ENCODE measurements at places on chromosomes 7 and 10.
A peak's percentile ranks its signal among the peaks of the same experiment; 100 is the strongest.

- DNase-seq: no peak
Measured at GRCh38 chr7:129213828-129214227, 11.0 kb upstream of the AHCYL2 start.

GRCh38 chr10:93420944-93421825, 60.9 kb downstream of the MYOF start:
- no peak for DNase-seq

DNA sequence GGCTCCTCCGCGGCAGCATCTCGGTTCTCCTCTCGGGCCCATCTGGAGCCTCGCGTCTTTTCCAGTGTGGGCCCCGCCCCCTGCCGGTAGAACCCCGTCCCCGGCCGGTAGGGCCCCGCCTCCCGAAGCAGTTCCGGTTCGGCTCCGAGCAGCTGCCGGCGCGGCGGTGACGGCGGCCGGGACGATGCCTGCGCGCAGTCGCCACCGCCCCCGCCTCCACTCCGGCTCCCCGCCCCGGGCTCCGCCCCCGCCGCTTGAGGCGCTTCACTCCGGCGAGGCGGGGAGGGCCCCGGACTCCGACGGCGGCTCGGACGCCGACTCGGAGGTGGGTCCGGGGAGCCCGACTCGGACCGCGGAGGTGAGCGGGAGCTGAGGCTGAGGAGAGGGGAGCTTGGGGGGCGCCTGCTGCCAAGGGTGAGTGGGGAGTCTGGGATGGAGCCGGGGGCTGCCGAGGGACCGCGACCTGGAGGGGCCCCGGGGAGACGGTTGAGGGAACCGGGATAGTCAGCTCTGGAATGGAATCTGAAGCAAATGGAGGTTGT, at the start of gene SAMD8:
SAMD8 (plus strand) TSS at position 292 of the 542 bp plus-strand sequence. CDS start 38,873 bp downstream, outside the sequence.
- DNase-seq: peak; percentile 95

- no peak for DNase-seq
Measured at GRCh38 chr7:93894966-93895640, 4.5 kb upstream of the TFPI2 start.

DNA sequence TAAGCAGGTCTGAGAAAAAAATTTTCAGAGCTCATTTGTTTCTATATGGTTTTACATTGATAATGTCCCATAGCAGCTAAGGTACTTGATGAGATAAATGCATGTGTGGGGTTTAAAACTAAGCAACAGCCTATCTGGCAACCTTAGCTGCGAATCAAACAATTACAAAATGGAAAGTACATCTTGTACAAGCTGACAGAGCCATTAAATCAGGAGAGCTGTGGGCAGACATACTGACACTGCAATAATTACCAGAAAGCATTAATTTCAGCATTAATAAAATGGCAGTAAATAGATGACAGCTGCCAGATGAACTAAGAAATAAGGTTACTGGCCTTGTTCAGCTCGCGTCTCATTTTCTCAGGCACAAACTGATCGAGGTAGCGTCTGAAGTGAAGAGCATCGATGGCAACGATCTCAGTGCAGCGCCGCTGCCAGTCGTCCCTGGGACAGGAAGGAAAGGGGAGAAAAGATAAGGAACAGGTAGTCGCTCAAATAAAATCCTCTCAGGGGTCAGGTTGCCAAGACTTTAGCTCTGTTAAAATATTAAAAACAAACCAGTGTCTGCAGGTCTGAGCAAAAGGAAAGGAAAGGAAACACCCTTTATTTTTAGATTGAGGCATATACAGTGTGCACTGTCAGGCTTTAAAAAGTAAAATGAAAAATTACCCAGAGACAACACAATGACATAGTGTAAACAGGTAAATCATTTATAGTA, 79.7 kb upstream of the OGDHL start:
- no peak for DNase-seq

GRCh38 chr7:82413237-82413636, 30.3 kb downstream of the CACNA2D1 start:
- DNase-seq: no peak

DNA sequence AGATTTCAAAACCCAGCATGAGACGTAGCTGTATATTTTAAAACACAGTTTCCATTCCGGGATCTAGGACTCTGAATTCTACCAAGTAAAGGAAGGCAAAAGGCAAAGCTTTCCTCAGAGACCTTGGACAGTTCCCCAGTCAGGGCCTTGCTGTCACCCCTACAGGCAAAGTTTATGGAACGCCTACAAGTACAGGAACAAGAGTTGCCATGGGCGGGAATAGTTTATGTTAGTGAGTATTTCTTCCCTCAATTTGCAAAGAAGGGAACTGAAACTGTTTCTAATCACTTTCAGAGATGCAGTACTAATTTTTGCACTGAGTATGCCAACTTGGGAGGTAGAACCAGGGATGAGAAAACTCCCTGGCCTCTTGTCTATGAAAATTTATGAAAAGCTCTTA, 68.2 kb upstream of the LRGUK start:
- no peak for DNase-seq

GRCh38 chr7:33773053-33773452, 132.3 kb upstream of the BMPER start:
- DNase-seq: no peak

- DNase-seq: no peak
Measured at GRCh38 chr10:30967650-30968410, 63.8 kb downstream of the ZNF438 start.

- no peak for DNase-seq
Measured at GRCh38 chr7:47938574-47939165, 9.6 kb downstream of the PKD1L1 start.

- DNase-seq: no peak
Measured at GRCh38 chr10:110458266-110458920, 39.3 kb upstream of the DUSP5 start.

DNA sequence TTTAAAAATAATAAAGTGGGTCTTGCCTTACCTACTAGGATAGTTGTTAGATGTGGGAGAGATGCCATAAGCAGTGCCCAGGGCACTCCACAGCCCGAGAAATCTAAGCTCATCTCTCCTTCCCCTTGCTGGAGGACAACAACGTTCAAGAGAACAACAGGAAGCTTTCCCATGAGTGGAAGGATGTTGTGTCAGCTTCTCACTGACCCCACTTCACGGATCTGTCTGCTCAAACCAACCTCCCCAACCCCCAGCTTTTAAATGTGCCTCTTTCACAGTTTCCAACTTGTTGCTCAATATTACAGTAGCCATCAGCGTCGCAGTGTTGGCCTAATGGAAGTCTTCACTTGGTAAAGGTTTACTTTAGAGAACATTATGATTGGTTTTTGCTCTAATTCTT, 72.1 kb downstream of the PTPRE start:
- no peak for DNase-seq

- DNase-seq: no peak
Measured at GRCh38 chr7:33700001-33700899, 205.1 kb upstream of the BMPER start.

DNA sequence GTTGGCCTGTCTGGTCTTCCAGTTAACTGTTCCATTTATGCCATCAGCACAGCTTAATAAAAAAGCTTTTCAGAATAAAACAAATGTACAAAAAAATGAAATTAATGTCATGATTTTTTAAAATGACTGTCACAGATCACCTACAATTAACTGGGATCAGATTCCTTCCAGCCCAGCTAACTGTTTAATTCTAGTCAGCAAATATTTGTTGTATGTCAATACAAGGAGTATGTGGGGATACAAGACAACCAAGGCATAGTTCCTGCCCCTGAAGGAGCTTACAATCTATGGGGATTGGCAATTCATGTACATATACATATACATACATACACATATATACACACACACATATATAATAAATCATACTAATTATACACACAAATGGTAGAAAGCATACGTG, 16.5 kb downstream of the SGCE start:
- DNase-seq: no peak

DNA sequence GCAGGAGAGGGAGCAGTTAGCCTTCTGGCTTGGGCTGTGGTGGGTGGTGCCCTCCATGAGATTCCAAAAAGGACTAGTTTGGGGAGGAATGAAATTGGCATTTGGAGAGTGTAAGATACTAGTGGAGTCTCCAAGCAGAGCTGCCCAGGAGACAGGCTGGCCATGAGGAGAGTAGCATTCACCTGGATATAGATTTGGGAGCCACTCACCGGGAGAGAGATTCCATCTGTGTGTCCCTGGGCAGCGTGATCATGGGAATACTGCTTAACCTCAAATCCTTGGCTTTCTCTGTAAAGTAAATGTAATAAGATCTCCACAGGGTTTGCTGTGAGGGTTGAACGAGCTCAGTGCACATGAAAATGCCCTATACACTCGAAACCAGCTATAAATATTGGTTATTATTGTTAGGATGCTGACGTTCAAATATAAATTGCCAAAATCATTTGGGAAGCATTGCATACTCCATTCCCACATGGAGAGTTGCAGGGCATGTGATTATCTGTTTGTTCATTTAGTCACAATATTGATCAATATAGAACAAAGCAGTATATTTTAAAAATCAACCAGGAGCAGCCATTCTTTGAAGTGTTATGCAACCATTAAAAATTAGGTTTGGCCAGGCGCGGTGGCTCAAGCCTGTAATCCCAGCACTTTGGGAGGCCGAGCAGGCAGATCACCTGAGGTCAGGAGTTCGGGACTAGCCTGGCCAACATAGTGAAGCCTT, 143.7 kb downstream of the CUX1 start:
- DNase-seq: no peak

DNA sequence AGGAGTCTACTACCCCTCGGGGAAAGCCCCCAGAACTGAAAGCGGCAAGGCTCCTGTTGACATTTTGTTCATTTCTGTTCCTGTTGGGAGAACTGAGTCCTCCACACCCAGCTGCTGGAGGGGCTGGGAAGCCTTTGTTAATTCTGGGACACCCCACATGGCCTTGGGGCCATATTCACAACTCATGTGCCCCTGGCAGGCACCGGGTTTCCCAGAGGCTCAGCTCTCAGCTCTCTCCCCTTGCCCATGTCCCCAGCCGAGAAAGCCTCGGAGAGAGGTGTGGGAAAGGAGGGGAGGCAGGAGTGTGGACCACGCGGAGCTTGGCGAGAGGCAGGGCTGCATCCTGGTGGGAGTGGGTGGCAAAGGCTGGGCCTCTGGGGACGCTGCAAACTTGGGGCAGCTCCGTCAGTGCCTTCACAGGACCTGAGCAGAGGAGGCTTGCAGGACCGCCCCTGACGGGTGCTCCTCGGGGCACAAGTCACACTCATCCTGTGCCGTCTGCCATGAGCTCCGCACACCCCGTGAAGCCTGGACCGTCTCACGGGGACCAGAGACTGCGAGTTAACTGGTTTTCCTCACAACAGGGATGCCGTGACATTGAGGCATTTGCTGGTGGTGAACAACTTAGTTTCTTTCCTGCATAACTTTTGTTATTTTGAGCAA, 140.9 kb downstream of the DNAJB6 start:
- DNase-seq: no peak

DNA sequence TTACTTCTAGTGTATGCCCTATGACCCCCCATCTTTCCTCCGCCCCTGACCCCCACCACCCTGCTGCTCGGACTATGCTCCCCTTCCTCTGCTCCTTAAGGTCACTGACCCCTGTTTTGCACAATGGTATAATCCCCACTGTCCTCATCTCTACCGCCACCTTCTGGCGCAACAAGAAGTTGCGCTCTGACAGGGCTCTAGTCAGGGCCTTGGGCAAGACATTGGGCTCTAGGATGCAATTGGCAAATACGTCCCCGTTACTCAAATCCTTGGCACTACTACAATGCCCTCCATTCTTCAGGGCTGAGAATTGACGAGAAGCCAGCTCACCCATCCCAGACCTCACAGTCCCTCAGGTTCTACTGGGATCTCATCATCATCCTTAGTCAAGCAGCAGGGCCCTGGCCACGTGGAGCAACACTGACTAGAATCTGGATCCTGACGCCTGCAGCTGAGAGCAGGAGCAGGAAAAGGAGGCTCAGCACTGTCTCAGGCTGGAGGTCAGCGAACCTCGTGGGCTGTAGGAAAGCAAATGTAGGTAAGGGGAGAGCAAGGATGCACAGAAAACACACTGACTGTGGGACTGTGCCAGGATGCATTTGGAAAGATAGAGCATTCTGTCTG, 10.6 kb downstream of the LRIT2 start:
- DNase-seq: peak; percentile 17

DNA sequence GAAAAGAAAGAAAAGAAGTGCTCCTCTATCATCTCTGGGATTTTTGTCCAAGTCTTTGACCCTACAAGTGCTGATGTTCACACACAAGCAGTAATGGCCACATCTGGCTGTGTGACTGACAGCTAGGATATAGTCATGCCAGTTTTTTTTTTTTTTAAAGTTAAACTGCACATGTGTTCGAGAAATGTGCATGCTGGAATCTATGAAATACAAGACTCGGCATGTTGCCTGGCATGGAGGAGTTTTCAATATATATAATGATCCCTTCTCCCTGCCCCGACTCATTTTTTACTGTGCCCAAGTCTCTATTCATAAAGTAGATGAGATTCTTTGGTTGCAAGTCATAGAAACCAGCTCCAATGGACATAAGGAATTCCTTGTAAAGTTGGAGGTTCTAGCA, 60.4 kb upstream of the FGFR2 start:
- no peak for DNase-seq

- no peak for DNase-seq
Measured at GRCh38 chr10:130545697-130546096, 409.5 kb downstream of the GLRX3 start.

DNA sequence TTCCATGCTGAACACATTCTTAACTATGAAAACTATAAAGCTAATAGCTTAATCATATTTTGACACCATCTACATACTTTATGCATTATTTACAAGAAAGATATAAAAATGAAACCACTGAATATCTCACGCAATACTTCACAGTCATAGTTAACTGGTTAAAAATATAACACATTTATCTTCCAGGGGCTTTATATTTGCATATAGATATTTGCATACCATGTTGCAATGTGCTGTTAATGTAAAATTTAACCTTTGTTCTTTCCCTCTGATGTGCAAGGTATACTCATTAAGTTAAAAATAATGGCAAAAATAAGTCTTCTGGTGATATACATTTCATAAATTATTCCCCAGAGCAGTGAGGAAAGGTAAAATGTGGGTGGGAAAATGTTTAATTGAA, 76.9 kb upstream of the MGMT start:
- DNase-seq: no peak

GRCh38 chr10:117166418-117167345, 28.6 kb upstream of the VAX1 start:
- DNase-seq: no peak

GRCh38 chr10:120041807-120042559, 149.5 kb downstream of the SEC23IP start:
- DNase-seq: no peak

- DNase-seq: no peak
Measured at GRCh38 chr7:98785929-98786571, 83.8 kb downstream of the TMEM130 start.

DNA sequence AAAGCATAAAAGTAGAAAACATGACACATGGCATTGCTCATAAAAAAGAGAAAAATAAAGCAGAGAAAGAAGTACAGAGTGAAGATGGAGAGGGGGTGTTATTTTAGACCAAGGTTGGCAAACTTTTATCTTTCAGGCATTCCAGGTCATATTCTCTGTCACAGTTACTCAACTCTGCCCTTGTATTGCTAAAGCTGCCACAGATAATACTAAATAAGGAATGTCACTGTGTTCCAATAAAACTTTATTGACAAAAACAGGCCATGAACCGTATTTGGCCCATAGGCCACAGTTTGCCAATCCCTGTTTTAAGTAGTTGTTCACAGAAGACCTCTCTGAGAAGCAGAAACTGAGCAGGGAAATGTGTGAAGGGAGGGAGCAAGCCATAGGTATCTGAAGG, 167.4 kb downstream of the GLI3 start:
- no peak for DNase-seq

Data from CD4-positive, alpha-beta memory T cell (primary cell).